OCI-LY7 (cell line): ENCODE measurements at places on chromosomes 16 and 17. TPM values are rescaled to one million over a fixed set of nuclear protein-coding genes. Genes with fewer than 3 reads are reported as not detected.

- no peak for DNase-seq
Measured at GRCh38 chr17:44188576-44189403, 2.0 kb downstream of the TMUB2 start.

DNA sequence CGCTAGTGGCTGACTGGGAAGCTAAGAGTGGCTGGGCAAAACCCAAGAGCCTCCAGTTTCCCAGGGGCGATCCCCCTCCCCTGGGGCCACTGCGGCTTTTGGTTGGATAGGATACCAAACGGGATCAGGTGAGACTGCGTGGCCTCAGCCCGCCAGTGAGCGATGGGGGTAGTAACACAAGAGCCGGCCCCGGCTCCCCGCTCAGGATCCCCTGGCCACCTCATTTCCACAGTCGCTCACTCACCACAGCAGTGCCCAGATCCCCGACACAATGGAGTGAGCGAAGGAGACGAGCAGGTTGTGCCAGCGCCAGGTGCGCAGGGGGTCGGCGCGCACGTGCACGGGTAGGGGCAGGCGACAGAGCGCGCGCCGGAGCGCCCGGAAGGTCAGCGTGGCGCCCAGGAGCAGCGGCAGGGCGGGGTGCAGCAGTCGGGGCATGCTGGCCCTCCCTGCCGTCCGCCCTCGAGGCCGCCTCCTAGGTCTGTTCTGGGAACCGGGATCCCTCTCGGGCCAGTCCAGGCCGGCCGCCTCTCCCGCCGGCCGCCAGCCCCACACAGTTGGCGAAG, 290 bp downstream of the TLCD1 start:
- peak; percentile 52 for DNase-seq

GRCh38 chr17:82687871-82688270, 10.6 kb downstream of the RAB40B start:
- DNase-seq = no peak

DNA sequence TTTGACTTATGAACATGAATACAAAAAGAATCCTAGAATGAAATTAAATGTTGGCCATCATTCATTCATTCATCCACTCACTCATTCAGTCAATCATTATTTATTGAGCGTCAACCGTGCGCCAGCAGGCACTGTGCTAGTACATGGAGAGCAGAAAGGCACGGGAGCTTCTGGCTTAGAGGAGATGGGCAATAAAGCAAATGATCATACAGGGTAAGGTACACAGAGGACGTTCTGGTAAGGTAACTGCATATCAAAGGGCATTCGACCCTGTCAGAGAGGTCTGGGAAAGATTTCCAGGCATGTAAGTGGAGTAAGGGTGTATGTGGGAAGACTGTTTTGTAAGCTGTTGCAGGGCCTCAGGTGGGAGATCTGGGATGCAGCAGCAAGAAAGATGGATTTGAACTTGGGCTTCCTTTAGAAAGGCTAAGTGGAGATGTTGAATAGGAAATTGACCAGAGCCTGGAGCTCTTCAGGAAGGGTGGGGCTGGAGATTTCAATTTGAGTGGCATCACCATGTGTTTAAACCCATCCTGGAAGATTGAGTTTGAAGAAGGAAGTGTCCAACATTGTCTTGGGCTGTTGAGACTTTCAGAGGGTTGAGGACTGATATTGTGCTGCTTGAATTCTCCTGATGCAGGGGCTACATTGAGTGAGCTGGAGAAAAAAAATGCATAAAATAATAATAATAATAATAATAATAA, 2.8 kb upstream of the MSI2 start:
- DNase-seq = no peak

- no peak for DNase-seq
Measured at GRCh38 chr16:23771027-23771426, 16.2 kb downstream of the CHP2 start.

DNA sequence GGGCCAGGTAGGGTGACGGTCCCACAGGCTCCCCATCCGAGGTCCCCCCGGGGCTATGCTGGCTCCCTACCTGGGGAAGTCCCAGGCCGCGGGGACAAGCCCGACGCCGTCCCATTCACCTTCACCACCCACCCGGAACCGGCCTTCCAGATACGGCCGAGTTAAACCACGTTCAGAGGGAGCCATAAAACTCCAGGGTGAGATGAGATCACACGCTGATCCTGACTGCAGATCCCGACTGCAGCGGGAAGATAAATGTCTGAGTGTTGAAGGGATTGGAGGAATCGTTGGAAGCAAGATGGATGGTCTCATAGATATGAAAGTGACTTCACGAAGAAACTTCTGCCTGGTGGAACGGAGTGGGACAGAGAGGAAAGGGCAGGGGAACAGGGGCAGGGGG, 13.6 kb upstream of the C1QTNF8 start:
- DNase-seq = no peak

- no peak for DNase-seq
Measured at GRCh38 chr17:45924332-45924820, 30.0 kb downstream of the MAPT start.

DNA sequence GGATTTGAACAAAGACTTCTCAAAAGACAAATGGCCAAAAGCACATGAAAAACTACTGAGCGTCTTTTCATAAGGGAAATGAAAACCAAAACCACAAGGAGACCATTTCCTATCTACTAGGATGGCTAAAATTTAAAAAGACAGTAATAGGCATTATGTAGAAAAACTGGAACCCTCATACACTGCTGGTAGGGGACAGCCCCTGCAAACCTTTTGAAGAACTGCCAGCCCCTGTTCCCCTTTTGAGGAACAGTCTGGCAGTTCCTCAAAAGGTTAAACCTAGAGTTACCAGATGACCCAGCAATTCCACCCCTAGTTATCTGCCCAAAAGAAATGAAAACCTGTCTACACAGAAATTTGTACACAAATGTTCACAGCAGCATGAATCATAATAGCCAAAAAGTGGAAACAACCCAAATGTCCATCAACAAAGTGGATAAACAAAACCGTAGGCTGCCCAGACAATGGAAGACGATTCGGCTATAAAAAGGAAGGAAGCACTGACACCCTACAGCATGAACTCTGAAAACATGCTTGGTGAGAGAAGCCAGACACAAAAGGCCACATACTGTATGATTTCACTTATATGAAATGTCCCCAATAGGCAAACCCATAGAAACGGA, 22.9 kb downstream of the CDIP1 start:
- DNase-seq = peak; percentile 20

DNA sequence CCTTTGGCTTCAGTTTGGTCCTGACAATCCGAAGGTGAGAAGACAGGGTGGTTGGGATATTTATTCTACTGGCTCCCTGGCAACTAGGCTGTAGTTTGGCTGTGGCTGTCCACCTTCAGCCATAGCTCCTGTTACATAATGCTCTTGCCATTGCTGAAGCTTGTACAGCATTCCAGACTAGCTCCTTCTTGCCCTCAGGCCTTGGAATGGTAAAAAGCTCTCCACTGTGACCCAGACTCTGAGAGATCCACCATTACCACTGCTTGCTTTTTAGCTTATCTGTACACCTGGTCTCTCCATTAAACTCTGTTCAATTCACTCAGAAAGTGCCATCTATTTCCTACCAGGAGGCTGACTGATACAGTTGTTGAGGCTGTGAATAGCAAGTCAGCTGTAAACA, 231.8 kb upstream of the MON1B start:
- no peak for DNase-seq

- no peak for DNase-seq
Measured at GRCh38 chr16:15576960-15577958, 65.7 kb downstream of the MARF1 start.

DNA sequence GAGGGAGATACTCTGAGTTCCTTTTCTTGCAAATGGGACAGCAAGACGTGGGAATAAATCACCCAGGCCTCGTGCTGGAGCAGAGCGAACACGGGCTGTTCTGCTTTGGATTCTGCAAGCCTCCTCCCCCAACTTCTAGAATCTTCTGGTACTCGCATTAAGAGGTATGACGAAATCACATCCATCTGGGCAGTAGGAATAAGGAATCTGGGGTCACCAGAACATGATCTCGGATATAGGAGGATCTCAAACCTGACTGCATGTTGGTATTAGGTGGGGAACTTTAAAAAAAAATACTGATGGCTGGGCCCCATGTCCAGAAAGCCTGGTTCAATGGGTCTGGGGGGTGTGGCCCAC, 49.8 kb upstream of the USP7 start:
- DNase-seq = no peak

DNA sequence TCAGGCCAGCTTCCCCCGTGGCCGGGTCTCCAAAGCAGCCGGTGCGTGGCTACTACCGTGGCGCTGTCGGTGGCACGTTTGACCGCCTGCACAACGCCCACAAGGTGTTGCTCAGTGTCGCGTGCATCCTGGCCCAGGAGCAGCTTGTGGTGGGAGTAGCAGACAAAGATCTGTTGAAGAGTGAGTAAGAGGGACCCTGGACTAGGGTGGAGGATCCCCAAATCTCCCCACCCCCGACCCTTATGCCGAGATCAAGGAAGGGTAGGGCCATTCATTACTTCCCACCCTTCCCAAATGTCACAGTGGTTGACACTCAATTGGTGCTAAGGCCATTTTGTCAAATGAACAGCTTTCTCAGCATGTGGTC, 1.2 kb downstream of the COASY start:
- peak; percentile 55 for DNase-seq

DNA sequence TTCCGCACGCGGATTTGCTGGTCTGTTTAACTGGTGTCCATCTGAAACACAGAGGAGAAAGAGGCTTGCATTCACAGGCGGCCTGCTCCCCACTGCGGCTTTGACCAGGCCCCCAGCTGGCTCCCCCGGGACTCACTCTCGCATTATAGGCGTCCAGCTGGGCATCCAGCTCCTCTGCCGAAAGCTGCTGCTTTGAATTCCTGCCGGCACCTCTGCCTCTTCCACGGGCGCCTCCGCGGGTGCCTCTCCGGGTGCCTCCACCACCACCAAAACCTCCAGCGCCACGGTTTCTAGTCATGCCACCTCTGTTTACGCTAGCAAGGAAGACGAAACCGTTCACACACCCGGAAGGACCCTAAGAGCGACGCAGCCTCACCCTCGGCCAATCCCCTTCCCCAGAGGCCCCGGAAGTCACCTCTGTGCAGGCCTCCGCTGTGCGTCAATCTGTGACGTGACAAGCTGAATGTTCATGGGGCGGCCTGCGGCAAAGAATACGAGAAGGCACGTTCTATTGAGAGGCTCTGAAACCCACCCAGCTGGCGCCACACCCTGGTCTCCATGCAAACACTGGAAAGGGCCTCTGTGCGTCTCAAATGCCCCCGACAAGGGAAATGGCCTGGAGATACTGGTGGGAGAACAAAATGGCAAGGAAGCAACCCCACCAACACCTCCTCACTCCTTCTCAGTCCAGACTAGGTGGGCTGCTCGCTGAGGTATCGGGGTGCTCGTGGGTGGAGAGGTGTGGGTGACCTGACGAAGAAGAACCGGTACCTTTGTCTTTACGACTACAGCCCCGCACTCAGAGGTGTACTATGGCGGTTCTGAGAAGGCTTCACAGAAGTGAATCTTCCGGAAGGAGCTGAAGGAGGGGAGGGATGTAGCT, 3.0 kb downstream of the ALYREF start:
- DNase-seq = no peak

- DNase-seq = peak; percentile 83
Measured at GRCh38 chr16:67236563-67237395, 9.8 kb downstream of the TMEM208 start.

The TNFRSF17 gene
- total RNA-seq = 33.6 and 38.8 TPM in 2 replicates

The PDILT gene
- total RNA-seq = not detected in 2 replicates

The FOXL1 gene
- 1.8 and 2.4 TPM in 2 replicates for total RNA-seq

The CUEDC1 gene
- total RNA-seq = 0.13 and 0.74 TPM in 2 replicates

The VPS25 gene
- total RNA-seq = 83.9 and 84.1 TPM in 2 replicates

The C17orf50 gene
- total RNA-seq = not detected in 2 replicates

The SLFN14 gene
- not detected in 2 replicates for total RNA-seq
